Stimulated activated CD8-positive, alpha-beta memory T cell treated with anti-CD3 and anti-CD28 coated beads, Interleukin-15, amount 100 ng/mL, for 24 hours (primary cell): ENCODE measurements at places on chromosomes 4 and X.

DNA sequence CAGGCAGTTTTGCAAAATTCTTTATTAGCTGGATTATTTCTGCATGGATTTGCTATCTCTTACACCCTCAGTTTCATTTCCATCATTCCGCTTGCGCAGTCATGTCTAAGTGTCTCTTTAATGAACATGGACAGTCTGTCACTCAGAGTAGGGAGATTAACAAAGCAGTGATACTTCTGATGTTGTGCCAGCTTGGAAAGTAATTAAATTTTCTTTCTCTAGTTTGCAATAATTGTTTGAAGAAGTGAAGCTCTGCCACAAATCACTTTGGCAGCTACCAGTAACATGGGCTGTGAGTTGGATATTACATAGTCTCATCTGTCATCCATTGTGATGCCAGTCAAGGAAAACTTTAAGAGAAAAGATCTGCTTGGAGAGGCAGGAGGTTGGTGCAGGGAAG lies 324.8 kb upstream of the NWD2 start:
- no peak for DNase-seq

- no peak for DNase-seq
Observed at GRCh38 chr4:151165205-151166000, 66.0 kb downstream of the RPS3A start.

DNA sequence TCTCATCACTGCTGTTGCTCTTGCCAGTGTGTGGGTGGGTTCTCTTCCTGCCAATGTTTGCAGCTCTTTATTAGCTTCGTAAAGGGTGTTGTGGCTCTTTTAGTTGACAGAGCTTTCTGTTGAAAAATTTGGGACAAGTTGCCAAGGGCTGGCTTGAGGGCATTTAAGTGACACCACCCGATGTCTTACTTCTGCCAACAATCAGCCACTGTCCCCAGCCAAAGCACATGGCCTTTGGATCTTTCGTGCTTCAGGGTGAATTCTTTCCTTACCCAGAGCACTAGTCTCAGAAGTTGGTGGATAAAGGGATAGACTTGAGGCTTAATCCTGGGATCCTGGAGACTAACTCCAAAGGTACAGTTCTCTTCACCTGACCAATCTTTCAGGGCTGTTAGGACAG lies 113.6 kb downstream of the SOX3 start:
- no peak for DNase-seq

- no peak for DNase-seq
Observed at GRCh38 chr4:25177147-25177546, 16.9 kb upstream of the SEPSECS start.

DNA sequence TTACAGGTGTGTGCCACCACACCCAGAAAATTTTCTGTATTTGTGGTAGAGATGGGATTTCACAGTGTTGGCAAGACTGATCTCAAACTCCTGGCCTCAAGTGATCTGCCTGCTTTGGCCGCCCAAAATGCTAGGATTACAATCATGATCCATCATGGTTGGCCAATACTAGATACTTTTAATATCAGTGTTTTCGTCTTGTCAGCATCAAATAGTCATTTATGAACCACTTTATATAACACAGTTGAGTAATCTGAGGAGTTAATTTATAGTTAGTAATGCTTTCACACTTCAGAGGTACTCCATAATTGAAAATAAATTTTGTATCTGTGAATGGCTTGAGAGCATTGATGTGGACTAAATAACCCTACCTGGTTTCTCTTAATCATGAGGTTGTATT lies 178.6 kb downstream of the TRAM1L1 start:
- no peak for DNase-seq

- no peak for DNase-seq
Observed at GRCh38 chr4:113410686-113411085, 350.9 kb downstream of the CAMK2D start.

DNA sequence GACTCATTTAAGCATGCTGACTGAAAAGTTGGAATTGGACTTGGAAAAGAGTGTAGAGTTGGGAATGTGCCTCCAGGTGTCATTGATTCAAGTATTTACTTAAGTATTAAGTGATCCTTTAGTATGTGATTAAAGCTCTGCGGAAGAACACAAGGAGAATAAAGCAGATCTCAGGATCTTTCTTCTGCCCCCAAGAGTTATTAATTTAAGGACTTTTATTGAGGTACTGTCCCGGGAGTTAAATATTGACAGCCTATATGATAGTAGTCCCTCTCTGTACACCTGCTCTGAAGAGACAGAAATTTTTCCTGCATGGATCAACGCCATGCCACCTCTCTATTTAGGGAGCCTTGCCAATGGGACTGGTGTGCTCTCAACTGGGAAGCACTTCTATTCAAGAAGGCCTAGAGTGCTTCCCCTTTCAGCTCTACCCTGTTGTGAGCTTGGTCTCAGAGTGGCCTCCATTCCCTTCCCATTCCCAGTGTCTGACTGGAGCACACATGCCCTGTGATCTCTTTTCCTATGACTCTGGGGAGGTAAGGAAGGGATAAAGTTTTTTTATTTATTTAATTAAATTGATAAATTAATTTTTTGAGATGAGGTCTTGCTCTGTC lies 75.9 kb downstream of the SHISA3 start:
- DNase-seq: no peak

DNA sequence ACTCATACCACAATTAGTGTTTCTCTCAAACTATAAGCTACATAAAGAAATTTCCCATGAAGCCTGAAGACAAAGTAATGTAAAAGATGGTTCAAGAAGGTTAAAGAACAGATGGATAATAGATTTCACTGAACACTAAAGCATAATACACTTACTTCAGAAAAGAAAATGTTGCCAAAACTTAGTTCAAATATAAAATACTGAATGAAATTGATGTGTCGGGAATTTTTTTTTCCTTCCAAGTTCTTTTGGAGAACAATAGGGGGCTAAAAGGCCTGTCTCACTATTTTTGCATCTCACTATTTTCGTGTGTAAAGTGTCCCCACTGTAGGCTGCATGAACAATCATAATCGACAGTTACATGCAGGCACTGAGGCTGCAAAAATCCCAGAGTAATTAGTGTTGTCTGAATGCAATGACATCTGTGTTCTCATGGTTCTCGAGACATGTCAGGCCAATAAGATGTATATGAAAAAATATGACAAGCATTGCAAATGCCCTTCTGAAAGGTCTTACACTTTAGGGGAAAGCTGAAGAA lies 11.9 kb upstream of the MAB21L2 start:
- DNase-seq: no peak

DNA sequence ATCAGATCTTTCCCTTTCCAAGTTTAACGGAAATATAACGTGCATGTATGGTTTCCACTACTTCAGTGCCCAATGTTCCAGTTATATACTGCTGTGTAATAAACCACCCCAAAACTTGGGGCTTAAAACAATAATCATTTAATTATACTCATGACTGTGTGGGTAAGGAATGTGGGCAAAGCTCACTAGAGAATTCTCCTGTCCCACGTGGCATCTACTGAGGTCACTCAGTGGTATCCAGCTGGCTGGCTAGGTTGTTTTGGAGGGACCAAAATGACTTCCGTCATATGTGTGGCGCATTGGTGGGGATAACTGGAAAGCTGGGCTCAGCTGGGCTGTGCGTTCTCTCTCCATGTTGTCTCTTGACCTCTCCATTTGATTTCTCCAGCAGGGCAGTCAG lies 18.5 kb downstream of the ZCCHC18 start:
- no peak for DNase-seq

DNA sequence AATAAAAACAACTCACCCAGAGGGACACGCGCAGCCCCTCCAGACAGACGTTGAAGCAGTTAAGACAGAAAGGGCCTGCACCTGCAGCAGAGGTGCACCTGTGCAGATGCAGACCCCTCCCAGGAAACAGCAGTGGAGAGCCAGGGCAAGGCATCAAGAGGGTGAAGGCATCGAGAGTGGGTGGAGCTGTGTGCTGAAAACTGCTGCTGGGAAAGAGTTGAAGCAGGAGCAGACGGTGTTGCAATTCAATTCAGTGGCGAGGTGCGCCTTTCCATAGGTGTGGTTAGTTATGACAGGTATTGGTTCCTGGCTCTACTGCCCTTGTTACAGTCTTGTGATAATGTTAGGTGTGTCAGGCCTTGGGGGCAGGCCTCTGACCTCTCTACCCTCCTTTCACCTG lies 16.7 kb downstream of the LETM1 start:
- DNase-seq: no peak
